ENCODE measurements at places on chromosomes 1 and 21.

DNA sequence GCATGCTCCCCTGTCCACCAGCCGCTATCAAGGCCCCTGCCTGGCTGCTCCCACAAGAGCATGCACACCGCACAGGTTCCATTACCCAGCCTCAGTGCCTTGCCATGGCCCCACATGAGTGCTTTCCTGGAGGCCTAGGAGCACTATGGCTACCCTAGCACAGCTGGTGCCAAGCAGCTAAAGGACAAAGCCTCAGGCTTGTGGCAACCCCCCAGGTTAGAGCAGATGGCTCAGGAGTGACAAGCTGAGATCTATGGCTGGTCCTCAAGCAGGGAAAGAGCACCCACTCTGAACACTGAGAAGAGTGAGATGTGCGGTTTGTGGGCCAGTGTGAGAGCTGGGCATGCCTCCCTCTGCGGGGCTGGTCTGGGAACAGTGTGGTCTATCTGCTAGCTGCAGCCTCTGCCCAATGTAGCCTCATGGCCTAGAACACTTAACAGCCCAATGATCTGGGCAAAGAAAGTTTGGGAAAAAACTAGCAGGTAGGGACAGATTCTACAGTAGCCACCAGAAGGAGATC, 129.8 kb downstream of the VAV3 start:
- DNase-seq, result no peak

DNA sequence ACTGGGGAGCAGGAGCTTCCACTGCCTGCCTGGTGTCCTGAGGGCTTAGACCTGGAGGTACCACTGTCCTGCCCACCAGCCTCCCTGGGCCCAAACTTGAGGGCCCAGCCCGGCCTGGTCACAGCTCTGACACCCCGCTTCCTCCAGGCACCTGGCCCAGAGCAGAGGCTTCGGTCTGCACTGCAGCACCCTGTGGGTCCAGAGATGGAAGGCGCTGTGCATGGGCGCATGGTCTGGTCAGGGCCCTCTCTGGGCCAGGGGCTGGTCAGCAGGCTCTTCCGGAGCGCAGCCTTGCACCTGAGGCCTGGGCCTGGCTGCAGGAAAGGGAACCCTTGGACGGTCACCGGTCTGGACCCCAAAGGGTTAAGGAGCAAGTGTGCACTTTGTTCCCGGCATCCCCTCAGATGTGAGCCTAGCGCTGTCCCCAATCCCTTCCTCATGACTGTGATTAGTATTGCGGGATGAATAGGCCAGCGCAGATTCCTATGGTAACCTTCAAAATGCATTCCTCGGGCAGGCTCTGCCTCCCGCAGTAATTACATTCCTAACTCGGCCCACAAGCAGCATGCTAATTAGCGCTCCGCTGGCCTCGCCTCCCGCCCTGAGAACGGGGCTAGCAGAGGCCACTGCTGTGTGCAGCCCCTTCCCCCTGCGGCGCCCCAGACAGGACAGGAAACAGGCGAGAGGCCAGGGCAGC, 36.3 kb downstream of the PRDM16 start:
- no peak for DNase-seq

GRCh38 chr1:152683846-152684245, 2.1 kb upstream of the LCE2B start:
- no peak for DNase-seq

- DNase-seq, result no peak
Measured at GRCh38 chr21:27614231-27614630, 647.3 kb upstream of the ADAMTS5 start.

GRCh38 chr1:12637693-12638092, 6.2 kb upstream of the AADACL4 start:
- DNase-seq, result no peak

GRCh38 chr1:115954684-115955083, 21.6 kb upstream of the SLC22A15 start:
- DNase-seq, result no peak

- DNase-seq, result no peak
Measured at GRCh38 chr1:39332828-39333227, 128.3 kb downstream of the MACF1 start.

GRCh38 chr1:17661546-17662157, 93.5 kb upstream of the ACTL8 start:
- peak; percentile 10 for DNase-seq

GRCh38 chr21:42447182-42447581, 43.5 kb downstream of the UBASH3A start:
- no peak for DNase-seq

DNA sequence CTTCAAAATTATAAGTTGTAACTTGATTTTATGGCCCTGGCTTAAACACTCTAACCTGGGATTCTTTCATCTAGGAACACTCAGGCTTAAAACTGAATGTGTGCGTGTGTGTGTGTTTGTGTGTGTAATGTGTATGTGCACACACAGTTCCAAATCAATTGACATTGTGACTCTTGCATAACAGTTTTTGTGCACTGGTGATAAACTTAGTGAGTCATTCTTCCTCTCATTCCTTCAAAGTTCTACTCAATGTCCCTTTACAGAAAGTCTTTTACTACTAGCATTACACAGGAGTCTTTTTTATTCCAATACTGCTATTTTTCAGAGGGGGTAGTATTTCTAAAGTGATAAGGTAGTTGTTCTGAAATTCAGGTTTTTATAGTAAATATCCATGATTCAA, 943.6 kb downstream of the KCNT2 start:
- no peak for DNase-seq

DNA sequence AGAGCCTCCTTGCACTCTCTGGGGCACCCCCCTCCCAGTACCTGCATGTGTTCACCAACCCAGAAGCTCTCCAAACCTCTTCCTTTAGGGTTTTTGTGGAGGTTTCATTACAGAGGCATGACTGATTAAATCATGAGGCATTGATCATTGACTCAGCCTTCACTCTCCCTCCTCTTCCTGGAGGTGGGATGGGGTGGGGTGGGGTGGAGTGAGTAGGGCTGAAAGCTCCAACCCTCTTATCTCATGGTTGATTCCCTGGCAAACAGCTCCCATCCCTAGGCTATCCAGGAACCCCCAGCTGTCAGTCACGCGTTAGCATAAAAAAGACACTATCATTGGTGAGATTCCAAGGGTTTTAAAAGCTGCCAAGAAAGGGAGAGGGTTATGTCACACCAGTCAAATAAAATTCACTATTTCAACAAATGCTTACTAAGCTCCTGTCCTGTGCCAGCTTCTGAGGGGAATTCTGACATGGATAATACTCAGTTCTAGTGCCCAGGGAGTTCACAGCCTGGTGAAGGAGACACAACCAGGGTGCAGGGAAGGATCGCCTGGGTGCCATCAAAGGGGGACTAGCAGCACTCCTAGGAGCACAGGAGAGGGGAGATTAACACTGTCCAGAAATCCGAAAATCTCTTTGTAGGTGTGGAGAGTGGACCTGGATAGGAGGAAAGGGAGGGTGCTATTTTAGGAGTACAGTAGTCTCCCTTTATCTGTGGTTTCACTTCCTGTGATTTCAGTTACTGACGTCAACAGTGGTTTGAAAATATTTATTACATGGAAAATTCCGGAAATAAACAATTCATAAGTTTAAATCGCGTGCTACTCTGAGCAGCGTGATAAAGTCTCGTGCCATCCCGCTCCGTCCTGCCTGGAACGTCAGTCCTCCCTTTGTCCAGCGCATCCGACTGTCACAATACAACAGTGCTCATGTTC, 6.8 kb upstream of the IL24 start:
- DNase-seq, result peak; percentile 8

DNA sequence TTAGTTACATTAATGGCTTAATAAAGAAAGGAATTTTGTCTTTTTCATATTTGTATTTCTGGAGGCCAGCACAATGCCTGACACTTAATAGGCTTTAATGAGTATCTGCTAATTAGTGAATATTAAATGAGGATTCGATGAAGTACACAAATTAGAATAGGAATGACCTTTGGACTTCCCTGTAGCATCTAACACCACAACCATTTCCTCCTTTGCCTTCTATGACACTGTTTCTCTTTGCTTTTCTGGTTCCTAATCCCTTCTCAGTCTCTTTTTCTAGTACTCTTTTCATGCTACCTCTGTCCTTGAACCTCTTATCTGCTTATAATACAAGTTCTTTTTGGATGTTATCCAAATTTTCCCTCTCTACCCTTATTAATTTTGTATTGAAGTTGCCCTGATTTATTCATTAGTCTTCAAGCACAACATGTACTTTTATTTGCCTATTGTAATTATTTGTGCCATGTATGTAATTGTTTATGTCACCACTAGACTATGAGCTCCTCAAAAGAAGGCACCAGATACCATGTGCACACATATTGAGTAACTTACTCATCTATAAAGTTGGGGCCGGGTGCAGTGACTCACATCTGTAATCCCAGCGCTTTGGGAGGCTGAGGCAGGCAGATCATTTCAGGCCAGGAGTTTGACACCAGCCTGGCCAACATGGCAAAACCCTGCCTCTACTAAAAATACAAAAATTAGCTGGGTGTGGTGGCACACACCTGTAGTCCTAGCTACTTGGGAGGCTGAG, 23.8 kb downstream of the RPS27 start:
- no peak for DNase-seq

GRCh38 chr1:202858331-202858730, 30.6 kb downstream of the RABIF start:
- DNase-seq, result no peak

- no peak for DNase-seq
Measured at GRCh38 chr1:166796620-166797236, 42.5 kb upstream of the POGK start.

DNA sequence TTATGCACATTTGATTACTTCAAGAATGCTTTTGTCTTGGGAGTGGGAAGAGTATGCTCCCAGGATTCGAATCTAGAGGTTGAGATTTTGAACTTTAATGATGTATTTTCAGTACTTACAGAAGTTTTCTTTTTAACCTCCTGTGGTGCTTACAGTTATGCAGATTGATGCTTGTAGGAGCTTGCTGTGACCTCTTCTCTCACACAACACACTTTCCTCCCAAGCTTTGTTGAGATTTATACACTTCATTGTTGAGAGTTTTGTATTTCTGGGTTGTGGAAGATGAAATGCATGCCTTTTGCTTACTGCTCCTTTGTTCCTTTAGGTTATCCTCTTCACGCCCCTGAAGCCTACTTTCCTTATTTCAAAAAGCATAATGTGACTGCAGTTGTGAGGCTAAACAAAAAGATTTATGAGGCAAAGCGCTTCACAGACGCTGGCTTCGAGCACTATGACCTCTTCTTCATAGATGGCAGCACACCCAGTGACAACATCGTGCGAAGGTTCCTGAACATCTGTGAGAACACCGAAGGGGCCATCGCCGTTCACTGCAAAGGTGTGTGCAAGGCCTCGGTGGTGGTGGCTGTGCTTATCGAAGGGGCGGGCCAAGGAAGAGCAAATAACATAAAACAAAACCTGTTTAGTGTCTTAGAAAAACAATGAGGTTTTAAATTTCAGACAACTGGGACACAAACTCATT, 75.5 kb upstream of the GPR88 start:
- no peak for DNase-seq

DNA sequence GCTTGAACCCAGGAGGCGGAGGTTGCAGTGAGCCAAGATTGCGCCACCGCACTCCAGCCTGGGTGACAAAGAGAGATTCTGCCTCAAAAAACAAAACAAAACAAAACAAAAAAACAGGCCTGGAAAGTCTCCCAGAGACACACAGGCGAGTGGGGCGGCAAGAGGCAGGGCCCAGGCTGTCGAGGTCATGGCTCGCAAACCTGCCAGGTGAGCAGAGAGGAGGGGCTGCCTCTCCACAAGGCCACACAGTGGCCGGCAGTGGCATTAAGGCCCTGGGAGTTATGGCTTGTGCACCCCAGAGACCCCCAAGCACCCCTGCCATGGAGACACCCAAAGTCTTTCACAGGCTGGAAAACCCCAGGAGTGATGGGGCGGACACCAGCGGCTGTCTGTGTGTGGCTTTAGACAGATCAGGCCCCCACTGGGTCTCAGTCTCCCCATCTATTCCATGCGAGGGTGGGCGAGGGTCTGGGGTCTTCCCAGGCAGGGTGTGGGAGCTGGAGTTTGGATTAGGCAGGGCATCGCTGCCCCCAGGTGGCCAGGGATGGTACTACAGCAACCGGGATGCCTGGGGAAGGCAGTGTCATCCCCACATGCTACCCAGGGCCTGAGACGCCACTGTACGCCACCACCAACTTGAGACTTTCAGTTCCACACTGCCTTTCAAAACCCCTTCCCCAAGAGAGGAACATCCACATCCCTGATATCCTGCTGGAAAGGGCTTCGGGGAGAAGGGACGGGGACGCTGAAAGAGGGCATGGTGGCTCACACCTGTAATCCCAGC, 7.3 kb upstream of the CTRC start:
- no peak for DNase-seq

- DNase-seq, result no peak
Measured at GRCh38 chr1:23638188-23638619, 53.4 kb upstream of the RPL11 start.

- DNase-seq, result peak; percentile 59
Measured at GRCh38 chr1:223765719-223766340, 53.5 kb downstream of the CAPN2 start.

DNA sequence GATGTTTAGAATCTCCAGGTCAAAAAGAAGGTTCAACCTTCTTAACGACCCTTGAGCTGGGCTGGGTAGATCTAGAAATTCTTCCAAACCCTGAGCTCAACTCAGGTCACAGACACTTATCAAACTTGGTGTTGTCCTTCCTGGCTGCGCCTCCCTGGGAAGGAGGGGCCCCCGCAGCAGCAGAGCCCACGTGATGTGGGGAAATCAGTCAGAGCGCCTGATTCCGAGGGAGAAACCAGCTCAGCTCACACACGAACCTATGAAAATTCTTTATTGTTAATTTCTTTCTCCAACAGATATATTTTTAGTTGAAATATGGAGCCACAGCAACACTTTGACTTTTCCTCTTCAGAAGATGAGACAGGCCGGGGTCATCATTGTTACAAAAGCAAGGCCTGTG, 24.3 kb upstream of the CLSTN1 start:
- no peak for DNase-seq

GRCh38 chr1:167829868-167830267, 84.1 kb downstream of the ADCY10 start:
- DNase-seq, result no peak

GRCh38 chr1:6975331-6976043, 190.2 kb downstream of the CAMTA1 start:
- no peak for DNase-seq

- DNase-seq, result peak; percentile 42
Measured at GRCh38 chr1:17125756-17126237, 6.5 kb upstream of the PADI2 start.

DNA sequence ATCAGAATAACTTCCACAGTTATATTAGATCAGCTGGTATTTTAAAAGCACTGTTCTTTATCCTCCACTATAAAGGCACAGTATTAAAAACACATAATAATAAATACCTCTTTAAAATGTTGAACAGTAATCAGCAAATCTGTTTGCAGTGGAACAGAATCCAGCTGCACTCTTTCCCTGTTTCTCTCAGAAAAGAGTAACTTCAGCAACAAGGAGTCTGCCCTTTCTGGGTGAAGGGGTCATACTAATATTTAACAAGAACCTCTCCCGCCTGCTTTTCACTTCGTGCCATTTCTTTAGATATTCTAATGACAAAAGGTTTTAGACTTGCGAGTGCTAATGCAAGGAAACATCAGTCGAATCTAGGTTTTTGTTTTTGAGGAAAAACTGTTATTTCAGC, 194.2 kb upstream of the FMN2 start:
- DNase-seq, result no peak

DNA sequence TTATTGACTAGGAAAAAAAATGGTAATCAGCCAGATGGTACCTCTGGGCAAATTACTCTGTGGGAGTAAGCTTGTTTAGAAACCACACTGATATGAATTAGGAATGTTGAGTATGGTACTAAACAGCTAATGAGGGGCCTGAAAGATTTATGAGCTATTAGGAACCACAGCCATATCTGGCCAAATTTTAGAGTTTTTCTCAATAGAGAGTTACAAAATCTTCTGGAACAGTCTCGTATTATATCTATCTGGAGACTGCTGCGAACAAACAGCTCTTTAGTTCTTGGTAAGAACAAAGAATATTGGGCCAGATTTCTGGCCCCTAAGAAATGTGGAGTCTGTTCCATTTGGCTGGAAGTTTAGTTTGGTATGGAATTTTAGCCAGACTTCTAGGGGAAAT, 4.9 kb upstream of the PODN start:
- no peak for DNase-seq

Data from NCI-H2029 (cell line).